Tibial artery (tissue), 4 donors: ENCODE measurements at places on chromosomes 11 and 22.

DNA sequence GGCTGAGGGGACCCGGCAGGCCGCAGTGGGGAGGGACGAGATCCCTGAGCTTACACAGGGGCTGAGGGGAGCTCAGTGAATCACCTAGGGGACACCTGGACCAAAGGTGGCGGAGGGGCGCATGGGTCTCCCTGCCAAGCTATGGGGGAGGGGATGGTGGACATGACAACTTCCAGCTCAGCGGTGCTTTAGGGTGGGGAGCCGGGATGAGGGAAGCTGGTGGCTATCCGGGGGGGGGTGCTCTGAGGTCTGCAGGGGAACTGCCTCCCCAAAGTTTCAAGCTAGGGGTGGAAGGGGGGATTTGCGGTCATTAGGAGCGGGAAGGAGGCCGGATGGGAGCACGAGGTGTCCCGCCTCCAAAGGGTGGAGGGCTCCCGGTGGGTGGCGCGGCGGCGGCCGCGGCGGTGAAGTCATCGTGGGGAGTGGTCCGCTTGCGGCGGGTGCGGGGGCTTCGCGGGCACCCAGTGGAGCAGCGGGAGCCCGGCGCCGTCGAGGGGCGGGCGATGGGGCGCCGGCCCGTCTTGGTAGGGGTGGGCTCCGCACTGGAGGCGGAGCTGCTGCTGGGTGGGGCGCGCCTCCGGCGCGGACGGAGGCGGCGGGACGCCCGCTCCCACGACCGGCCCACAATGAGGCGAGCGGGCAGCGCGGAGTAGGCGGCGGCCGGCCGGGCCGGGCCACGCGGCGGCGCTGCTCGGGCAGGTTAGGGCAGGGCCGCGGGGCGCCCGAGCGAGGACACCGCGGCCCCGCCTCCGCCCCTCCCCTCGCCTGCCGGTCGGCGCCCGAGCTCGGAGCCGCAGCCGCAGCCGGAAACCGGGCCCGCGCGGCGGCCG, at the start of gene MICALL1:
Gene MICALL1 (plus strand): TSS at position 764 of the 830 bp plus-strand sequence. CDS start 126 bp downstream, outside the sequence.
- peak; percentile 54 for DNase-seq

- DNase-seq: no peak
Measured at GRCh38 chr11:34707462-34707840, 86.6 kb downstream of the EHF start.

GRCh38 chr22:39392341-39392948, 7.1 kb upstream of the TAB1 start:
- DNase-seq: no peak

GRCh38 chr11:122756417-122756816, 81.9 kb upstream of the CRTAM start:
- peak; percentile 47 for DNase-seq

GRCh38 chr11:11973361-11973800, 35.0 kb downstream of the DKK3 start:
- peak; percentile 93 for DNase-seq

- DNase-seq: no peak
Measured at GRCh38 chr11:114226356-114226755, 69.8 kb upstream of the NNMT start.

GRCh38 chr22:28132466-28132865, 213.4 kb upstream of the PITPNB start:
- no peak for DNase-seq

DNA sequence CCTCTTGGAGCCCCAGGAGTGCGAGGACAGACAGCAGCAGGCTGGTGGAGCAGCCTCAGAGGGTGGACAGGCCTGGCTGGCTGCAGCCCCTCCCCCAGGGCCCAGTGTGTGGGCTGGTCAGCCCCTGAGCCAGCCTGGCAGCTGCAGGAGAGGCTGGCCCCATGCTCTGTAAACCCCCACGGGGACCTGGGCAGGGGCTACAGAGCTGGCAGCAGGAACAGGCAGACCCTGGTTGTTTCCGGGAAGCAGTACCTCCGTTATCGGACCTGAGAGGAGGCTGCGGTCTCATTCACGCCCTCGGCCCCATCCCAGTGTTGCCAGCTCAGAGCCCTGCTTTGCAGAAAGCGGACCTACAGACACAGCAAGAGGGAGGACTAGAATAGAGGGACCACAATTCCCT, 38.5 kb upstream of the COMT start:
- DNase-seq: no peak

DNA sequence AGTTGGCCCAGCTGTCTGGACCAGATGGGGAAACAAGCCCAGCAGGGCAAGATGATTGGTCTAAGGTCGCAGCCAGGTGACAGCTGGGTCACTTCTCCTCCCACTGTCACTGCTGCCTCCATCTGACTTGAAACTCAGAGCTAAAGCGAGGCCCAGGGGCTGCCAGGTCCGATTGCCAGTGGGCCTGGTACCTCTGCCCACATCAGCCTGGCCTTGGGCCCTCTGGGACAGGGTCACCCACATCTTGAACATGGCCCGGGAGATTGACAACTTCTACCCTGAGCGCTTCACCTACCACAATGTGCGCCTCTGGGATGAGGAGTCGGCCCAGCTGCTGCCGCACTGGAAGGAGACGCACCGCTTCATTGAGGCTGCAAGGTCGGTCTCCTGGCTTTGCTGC, 5.8 kb downstream of the SSH3 start:
- DNase-seq: no peak

GRCh38 chr11:13942971-13943381, 19.5 kb upstream of the SPON1 start:
- no peak for DNase-seq

DNA sequence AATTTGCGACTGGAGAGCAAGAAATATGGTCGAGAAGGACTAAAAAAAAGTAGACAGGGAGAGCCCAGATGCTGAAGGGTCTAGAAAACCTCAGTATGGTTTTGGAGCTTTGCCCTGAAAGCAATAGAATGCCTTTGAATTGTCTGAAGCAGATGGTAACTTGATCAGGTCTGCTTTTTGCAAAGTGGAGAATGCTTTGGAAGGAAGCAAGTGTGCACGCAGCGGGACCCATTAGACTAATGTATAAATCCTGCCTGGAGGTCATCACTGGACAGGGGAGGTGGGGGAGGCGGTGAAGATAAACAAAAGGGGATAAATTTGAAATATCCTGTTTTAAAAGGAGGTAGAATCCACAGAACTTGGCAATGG, 757 bp upstream of the HINFP start:
- DNase-seq: no peak
